ENCODE measurements at places on chromosomes 3 and 15.

DNA sequence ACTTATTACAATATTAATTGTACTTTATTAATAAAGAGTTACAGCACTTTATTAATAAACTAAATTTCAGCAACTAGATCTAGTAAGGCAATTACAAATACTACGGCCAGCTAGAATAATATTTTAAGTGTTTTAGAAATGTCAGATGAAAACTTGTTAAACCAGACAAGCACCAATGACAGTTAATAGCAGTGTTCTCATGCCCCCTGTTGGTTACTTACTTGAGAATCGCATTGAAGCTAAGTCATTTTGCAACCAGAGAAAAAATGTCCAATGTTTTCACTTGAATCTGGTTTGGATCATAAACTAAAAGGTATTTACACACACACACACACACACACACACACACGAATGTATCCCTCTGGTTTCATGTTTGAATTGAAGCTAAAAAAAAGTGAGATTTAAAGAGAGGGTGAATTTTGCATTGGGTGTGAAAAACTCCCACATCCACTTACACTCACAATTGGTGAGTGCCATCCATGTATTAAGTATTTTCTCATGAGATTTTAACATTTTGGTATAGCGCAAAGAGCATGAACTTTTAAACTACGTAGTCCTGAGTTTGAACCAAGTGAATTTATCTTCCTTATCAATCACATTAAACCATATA, 347.7 kb downstream of the ZBBX start:
- peak; percentile 64 for DNase-seq

DNA sequence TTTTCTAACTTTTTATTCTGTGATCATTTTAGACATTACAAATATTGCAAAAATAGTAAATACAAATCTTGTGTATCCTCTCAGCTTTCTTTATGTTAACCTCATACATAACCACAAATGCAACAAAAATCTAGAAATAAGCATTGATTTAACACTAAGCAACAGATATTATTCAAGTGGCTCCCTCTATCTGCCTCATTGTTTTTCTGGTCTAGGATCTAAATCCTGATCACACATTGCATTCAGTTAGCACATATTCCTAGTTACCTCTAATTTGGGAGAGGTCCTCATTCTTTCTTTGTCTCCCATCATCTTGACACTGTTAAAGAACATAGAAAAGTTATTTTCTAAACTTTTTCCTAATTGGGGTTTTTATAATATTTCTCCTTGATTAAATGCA, 1126.0 kb downstream of the ROBO2 start:
- no peak for DNase-seq

DNA sequence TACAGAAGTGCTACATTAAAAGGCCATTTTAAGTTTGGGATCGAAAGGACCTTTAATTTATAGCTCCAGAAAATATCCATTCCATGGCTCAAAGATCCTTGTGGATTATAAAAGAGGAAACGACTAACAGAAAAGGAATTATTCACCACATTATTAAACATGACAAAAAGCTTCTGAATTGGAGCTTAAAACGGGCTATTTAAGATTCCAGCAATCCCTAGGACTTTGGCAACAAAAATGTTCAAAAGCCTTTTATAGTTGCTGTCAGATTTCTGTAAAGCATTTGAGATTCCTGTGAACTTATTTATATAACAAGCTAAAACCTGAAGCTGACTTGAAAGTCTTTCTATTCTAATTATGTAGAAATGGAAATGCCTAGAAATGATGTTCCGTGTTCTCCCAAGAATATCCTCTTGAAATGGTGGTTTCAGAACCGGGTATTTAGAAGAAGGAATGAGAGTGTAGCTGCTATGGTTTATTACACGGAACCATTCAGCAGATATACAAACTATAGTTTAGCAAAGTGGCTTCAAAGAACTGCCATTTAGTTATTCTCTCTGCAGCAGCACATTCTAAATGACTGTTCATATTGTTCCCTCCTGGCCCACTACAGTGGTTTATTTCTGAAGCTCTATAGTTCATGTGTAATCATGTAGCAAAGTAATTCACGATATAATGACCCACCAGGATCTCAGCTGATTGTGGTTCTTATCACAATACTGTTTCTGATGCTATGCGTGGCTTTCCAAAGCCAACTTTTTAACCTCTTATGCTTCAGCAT, 961.7 kb downstream of the FHIT start:
- no peak for DNase-seq

DNA sequence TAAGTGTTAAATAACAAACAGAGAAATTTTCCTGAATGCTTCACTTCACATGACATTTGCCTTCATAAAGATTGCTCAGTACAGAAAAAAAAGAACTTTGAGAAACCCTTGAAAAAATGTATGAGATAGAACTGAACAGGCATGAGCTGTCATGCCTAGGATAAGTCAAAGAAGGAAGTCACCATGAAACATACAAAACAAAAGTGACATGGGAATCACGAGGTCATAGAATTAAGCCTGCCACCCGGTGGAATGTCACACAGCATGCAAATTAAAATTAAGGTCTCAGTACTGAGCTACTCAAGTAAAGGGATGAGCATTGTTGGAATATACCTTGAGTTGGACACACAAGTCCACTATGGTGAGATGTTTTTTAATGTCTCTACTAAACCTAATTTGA, 652.5 kb upstream of the NECTIN3 start:
- no peak for DNase-seq

- no peak for DNase-seq
These were observed 508.6 kb downstream of the FHIT start for GRCh38 chr3:60742606-60743145.

Measured in NCI-H446 treated with DMSO at 0.1 percent for 48 hours (cell line).